Stimulated activated CD4-positive, alpha-beta T cell treated with anti-CD3 and anti-CD28 coated beads, Interleukin-12 subunit alpha, Interleukin-12 subunit beta, amount 100 ng/mL, for 4 hours (primary cell): ENCODE measurements at places on chromosomes 6 and 20.

DNA sequence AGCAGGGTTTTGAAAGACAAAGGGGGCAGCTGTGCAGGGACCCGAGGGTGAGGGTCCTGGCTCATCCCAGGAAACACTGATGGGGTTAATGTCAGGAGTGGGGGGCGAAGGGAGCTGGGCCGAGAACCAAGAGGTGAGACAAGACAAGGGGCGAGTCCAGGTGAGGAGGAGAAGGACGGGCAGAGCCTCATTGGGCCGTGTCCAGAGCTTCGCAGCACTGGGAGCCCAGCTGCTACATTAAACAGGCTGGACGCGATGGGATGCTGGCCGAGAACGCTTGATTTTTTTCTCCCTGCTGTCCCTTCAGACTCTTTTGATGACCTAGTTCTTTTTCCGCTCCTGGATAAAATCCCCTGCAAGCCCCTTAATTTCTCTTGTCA is 172.8 kb upstream of the SNX9 start:
- DNase-seq: no peak

- DNase-seq: no peak
These were observed 39.0 kb downstream of the BLOC1S5 start for GRCh38 chr6:8025191-8025590.

DNA sequence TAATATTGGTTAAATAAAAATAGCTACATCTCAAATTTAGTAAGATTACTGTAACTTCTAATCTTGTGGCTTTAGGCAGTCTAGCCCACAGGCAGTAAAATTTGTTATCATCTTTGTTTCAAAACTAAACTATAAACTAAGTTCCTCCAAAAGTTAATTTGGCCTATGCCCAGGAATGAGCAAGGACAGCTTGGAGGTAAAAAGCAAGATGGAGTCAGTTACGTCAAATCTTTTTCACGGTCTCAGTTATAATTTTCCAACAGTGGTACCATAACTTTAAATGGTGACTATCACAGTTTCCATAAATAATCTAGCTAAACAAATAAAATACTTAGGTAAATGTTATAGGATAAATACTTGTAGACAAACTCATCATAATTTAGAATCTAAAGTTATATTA is 63.0 kb downstream of the AGPAT4 start:
- DNase-seq: no peak

GRCh38 chr6:47098570-47098993 is 56.5 kb upstream of the ADGRF1 start:
- DNase-seq: no peak

- no peak for DNase-seq
These were observed 7.8 kb downstream of the E2F3 start for GRCh38 chr6:20409427-20409971.

DNA sequence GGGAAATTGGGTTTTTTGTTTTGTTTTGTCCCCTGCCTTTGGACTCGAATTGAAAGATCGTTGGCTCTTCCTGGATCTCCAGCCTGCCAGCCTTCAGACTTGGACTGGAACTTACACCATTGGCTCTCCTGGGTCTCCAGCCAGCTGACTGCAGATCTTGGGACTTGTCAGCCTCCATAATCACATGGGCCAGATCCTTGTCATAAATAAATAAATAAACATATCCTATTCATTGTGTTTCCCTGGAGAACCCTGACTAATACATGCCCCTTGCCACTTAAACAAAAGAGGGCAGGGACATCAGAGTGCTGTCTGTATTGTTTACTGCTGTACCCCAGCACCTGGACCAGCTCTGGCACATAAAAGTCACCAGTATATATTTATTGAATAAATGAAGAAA is 101.5 kb downstream of the CAP2 start:
- DNase-seq: no peak
